Activated naive CD4-positive, alpha-beta T cell treated with anti-CD3 and anti-CD28 coated beads, Interleukin-2, amount 50 U/mL, for 16 hours (primary cell): ENCODE measurements at places on chromosomes 12 and 14.

DNA sequence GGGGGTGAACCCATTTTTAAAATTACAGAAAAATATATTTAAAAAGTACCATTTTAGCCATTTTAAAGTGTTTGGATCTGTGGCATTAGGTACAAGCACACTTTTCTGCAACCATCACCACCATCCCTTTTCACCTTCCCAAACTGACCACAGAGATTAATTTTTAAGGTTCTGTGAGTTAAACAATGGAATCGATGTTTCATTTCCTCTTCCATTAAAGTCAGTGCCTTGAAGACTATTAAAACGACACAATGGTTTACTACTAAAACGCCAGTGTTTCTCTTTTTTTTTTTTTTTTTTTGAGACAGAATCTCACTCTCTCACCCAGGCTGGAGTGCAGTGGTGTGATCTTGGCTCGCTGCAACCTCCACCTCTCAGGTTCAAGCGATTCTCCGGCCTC lies 78.1 kb upstream of the GPR68 start:
- no peak for DNase-seq

DNA sequence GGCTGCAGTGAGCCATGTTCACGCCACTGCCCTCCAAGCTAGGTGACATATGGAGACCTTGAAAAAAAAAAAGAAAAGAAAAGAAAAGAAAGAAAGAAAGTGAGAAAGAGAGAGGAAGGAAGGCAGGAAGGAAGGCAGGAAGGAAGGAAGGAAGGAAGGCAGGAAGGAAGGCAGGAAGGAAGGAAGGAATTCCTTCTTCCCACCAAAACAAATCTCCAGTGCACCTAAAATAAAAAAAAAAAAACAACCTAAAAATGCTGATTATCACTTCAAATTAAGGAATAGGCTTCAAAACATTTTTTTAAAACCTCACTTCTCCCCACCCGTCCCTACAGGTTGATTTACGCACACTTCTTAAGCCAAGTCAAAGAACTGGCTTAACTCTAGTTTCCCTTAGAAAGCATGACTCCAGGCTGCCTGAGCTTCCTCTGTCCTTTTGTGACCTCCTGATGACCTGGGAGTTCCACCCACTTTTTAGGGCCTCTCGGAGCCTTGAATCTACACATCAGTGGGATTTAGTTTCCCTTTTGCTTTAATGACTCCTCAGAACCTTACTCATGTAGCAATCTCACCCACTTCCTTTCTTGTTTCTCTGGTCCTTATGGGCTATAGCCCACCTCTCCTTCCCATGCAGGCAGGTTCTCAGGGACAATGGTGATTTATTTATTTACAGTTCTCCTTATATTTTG lies 18.6 kb downstream of the DUSP6 start:
- peak; percentile 17 for DNase-seq

DNA sequence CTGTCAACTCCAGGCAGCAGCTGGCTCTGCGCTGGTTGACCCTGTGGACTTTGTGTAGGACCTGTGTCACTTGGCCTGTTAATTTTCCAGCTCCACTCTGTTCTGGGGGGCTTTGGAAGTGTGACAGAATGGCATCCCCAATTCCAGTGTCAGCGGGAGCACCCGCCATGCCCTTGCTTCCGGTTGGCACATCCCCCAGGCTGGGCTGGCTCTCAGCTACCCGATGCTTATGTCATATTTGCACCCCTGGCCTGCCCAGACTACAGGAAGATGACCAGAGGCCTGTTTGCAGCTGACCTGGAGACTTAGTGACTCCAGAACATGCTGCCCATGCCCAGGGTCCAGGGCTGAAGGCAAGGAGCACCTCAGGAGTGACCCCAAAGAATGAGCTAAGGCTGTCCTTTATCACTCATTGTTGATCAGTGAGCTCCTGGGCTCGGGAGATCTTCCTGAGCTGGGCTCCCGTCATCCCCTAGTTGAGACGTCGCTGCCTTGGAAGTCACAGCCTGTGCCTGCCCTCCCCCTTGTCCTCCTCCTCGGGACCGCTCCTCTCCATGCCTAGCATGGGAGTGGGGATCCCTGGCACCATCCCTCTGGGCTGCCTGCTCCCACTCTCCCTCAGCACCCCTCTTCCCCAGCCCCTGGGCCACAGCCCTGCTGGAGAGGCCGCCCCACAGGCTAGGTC lies 163.4 kb upstream of the RTL1 start:
- DNase-seq, result no peak

GRCh38 chr12:114266536-114266935 lies 139.4 kb downstream of the TBX5 start:
- no peak for DNase-seq

DNA sequence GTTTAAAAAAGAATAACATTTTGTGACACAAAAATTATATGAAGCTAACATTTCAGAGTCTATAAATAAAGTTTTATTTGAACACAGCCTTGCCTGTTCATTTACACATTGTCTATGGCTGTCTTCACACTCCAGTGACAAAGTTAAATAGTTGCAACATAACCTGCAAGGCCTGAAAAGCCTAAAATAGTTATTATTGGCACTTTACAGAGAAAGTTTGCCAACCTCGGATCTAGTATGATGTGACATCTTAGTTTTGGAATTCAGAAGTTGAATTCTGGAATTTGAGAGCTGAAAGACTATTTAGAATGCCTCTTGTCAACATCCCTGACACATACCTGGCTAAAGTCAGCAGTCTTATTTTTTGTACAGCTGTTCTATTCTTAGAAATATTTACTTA lies 68.3 kb downstream of the DYRK2 start:
- DNase-seq, result no peak

- no peak for DNase-seq
These were observed 11.2 kb downstream of the DHRS7 start for GRCh38 chr14:60153991-60154390.
